Stimulated activated CD8-positive, alpha-beta memory T cell treated with anti-CD3 and anti-CD28 coated beads, Interleukin-7, amount 100 ng/mL, for 1 hour (primary cell): ENCODE measurements at places on chromosomes 2 and 18.

DNA sequence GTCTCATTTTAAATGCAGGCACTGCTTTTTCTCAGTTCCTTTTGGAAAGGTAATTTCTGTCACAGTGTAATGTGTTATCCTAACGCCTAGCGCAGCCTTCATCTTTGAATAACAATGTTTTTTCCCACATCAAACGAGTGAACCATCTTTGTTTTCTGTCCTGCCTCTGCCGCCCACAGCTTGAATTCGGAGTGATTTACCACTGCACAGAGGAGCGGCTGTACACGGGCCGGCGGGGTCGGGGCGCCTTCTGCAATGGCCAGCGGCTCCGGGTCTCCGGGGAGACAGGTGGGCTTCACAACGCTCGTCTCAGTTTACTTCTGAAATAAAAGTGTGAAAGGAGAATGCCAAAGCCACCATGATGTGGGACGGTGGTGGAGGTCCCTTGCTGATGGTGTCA, 32.8 kb downstream of the IMPA2 start:
- no peak for DNase-seq

DNA sequence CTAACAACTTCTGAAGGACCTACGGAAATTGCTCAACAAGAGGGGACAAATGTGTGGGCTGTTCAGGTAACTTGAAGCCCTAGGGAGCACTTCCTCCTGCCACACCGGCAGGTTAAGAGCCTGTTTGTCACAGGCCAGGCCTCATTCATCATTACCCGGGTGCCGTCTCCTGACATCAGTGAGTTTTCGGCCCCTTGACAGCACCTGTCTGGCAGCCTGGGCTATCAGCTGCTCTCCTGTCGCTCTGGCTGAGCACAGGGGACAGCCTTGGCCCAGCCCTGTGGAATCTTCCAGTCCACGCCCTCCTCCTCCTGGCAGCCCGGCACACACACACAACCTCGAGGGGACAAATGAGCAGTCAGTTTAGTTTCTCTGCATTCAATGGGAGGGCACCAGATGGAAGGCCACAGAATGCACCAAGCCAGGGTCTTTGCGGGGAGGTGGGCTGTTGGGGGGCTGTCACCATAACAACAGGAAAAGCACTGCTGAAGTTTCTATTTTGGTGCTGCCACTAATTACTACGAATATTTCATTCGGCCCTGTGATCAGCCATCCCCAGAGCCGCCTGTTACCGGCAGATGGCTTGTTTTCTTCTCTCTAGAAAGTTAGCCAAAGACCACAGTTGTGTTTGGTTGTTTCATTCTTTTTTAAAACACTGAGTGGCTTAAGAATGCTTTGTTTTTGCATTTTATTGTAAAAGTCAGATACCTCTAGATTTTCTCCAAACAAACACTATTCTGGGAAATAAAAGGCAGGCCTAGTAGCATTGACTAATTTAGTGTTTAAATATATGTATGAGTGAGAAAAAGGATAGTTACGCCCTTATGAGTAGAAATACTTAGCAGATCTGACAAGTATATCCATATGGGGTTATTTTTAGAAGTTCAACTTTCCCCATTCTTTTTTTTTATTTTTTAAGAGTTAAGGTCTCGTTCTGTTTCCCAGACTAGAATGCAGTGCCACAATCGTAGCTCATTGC, 189.9 kb upstream of the NDUFV2 start:
- DNase-seq = no peak

- no peak for DNase-seq
Observed at GRCh38 chr2:11925295-11926066, 179.0 kb downstream of the LPIN1 start.

DNA sequence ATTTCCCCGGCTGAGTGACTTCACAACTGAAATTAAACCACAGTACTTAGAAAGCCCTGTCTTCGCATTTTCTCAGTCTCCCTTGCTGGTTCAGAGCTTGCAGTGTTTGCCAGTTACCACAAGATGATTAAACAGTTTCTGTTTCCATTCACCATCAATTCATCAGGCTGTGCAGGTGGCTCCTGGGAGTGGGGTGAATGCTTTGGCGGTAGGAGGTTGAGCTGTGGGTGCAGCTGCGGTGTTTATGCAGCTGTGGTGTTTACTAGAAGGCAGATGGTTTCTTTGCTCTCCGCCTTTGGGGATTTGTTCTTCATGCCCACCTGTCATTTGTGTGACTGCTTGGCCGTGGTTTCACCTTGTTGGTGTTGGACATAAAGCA, 16.1 kb downstream of the ACOXL start:
- peak; percentile 5 for DNase-seq

DNA sequence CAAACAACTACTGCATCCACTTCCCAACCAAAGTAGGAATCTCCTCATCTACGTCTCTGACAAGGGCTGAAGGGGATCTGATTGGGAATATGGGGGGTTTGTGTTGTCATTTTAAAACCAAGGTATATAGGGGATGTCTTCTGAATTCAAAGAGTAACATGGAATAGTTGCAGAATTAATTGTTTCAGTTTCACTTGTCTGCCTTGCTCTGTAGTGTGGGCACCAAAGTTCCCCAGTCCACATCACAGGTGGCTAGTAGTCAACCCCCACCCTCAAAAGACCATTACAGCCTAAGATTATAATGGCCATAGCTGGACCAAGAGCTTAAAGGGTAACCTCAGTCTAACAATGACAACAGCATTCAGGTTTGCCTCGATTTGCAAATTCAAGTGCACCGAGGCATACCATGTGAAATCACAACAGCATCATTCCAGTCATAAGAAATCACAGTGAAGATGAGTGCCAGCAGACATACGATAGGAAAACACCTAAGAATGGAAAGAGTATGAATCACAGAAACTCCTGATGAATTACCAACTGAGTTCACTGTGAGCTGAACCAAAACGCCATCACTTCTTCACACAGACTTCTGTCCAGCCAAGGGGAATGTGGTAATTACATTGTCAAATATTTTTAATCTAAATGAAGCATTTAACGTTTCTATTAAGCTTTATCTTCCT, 52.4 kb downstream of the MYO5B start:
- no peak for DNase-seq

DNA sequence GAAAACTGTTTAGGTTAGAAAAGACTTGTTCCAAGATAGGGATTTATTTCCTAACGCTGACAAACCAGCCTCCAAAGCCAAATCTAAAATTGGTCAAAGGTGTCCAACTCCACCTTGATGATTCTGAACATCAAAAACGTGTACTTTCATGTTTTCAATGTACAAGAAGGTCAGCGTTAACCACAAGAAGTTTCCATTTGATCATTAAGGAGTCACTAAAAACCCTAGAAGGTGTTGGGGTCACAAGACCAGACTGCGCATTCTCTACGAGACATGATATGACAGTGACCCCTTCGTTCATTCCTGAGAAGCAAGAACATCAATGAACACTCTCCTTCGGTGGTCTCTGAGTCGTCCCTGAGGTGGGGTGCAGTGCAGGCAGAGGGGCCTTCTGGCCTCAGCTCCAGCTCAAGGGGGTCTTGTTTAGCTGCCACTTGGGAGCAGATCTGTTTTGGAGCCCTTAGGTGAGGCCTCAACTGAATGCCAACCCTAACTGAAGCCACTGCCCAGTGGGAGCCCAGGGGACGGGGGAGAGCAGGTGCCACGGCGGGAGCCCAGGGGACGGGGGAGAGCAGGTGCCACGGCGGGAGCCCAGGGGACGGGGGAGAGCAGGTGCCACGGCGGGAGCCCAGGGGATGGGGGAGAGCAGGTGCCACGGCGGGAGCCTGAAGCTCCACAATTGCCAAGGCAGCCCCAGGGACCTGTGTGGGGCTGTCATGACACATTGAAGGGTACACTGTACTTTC, 55.2 kb downstream of the PARD6G start:
- DNase-seq = no peak

DNA sequence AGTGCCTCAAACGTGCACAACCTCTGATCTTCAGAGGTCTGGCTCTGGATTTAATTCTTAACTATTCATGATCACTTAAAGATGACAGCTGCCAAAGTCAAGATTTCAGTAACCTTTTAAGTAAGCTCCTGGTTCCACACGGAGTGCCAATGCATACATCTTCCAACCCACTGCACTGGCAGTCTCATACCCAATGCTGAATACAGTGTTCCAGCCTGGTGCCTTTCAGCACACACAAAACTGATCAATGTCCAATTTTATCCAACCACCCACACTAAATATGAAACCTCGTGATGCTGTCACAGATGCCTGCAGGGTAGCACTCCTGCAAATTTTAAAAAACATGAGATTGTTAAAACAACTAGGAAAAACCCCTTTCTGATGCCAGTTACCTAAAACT, 84.0 kb downstream of the EHBP1 start:
- DNase-seq = no peak

DNA sequence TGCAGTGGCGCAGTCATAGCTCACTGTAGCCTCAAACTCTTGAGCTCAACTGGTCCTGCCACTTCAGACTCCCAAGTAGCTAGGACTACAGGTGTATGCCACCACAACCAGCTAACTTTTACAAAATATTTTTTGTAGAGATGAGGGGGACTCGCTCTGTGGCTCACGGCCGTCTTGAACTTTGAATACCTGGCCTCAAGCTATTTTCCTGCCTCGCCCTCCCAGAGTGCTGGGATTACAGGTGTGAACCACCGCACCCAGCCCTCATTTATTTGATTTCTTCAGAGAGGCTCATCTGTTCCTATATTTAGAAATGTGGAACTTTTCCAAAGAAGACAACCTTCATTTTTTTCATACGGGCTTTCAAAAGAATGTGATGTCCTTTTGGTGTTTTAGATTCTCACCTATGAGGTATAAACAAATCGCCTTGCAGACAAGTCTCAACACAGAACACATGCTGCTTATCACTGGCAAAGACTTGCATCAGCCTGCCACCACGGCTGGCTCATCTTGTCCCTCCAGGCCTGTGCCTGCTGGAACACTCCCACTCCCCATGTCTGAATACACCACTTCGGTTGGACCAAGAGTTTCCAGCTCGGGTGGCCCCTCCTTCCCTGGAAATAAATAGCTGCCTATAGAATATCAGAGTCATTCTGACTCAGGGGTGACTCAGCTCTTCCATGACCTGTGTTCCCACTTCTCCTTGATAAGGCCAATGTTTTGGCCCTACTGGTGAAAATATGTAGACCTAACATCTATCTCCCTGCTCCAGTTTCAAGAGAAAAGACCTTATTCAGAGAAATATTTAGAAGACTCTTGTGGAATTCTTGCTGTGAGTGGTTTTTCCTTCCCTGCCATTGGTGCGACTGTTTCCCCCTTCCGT, 202.6 kb downstream of the TGIF1 start:
- no peak for DNase-seq

DNA sequence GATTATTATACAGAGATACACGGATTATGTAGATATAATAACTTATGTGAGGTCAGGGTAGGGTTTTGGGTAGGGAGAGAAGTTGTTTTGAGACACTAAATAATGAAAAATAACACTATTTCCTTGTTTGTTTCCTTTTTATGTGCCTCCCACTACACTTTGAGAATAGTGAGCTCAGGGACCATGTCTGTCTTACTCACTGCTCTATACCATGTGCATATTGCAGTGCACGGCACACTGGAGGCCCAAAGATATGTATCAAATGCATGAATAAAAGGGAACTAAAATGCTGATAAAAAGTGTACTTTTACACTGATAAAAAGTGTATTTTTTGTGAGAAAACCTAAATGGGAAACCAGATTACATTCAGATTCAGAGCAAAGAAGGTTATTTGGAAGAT, 151.4 kb upstream of the NABP1 start:
- no peak for DNase-seq

- DNase-seq = no peak
Observed at GRCh38 chr2:142866426-142866825, 11.0 kb upstream of the KYNU start.
